Osteoblast (primary cell): ENCODE measurements at places on chromosomes 12 and 14.
A peak's percentile ranks its signal among the peaks of the same experiment; 100 is the strongest.

DNA sequence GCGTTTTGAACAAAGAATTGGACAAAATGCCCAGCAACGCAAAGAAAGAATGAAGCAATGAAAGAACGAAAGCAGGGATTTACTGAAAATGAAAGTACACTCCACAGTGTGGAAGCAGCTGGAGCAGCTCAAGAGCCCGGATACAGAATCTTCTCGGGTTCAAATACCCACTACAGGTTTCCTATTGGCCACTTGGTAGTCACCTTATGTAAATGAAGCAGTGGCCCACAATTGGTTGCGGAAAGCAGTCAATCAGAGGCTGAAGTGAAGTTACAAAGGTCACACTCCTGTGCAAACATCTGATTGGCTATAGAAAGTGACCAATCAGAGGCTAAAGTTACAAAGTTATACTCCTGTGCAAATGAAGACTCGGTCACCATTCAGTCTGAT, 15.0 kb upstream of the PPP1R13B start:
- peak; percentile 54 for DNase-seq

- DNase-seq = peak; percentile 87
These were observed 883.7 kb upstream of the TMEM132C start for GRCh38 chr12:127383281-127383680.

DNA sequence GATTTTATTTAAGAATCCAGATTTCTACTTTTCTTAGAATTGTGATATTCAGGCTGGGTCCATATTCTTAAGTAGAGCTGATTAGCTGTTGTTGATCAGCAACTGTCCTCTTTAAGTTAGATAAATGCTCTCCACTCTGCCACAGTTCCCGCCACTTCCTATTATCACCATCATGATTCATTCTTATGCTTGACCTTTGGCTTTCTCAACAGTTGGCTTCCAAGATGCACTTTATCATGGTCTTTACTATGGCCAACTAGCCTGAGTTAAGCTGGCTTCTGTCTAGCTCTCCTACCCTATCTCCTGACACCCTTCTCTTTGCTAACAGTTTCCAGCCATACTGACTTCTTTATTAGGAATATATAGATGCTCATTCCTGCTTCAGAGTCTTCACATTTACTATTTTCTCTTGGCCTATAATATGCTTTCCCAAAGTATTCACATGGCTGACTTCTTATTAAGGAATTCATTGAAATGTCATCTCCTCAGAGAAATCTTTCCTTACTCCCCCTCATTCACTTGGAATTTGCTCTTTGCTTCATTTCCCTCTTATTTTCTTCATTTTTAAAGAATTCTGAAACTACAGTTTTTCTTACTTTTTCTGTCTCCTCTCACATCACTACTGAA, 149.0 kb upstream of the IGF1 start:
- DNase-seq = peak; percentile 4

DNA sequence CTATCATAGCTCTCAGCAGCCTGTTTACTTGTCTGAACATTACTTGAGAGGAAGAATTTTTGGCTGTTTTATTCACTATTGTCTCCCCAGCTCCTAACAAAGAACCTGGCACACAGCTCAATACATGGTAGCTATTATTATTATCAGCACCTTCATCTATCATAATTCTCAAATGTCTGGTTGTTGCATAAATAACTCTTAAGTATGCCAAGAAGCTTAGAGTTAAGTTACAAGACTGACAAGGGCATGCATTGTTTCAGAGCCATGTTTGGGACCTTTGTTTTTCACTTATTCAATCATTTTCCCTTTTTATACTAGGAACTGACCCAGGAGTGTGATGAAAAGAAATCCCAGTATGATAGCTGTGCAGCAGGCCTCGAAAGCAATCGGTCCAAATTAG, 77.5 kb upstream of the ATP2A2 start:
- DNase-seq = no peak
